Cortex of kidney (tissue), 1 donor: ENCODE measurements at places on chromosomes 3 and 15.

- DNase-seq, result no peak
These were observed 304.2 kb upstream of the CTNNB1 start for GRCh38 chr3:40895109-40895508.

GRCh38 chr3:156608601-156609514, 53.9 kb upstream of the SSR3 start:
- no peak for DNase-seq

DNA sequence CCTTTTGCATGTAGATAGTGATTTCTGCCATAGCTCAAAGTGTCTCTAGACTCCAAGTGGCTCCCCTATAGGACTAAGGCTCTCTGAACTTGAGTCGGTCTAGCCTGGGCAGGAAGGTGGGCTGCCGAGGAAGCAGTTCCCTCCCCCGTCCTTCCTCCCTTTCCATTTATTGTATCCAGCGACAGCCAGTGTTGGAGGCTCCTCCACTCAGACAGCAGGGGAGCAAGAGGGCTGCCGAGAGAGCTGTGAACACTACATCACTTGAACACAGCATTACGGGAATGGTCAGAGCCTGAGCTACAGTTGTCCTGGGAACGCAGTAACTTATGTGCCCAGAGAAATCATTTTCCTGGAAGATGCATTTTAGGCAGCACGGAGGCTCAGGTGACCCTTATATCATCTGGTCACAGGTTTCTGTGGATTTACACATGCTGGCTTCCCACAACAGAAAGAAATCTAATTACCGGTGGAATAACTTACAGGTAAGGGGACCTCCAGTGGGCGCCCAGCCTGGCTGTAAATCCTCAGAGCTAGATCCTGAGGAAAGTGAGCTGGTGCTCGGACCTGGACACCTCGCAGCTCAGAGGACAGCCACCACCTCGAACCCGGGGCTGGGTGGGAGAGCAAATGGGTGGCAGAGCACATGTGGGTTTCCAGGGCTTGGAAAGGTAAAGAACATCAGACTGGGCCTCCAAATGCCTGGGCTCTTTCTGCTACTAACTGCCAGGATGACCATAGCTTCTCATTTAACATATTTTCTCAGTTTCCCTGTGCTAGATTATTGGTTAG, 197.1 kb downstream of the UACA start:
- DNase-seq, result no peak

GRCh38 chr15:35545824-35546510, at the start of gene DPH6:
Gene DPH6 (minus strand): TSS chr15:35546165. CDS start chr15:35546141, 24 bp downstream.
- DNase-seq, result no peak

GRCh38 chr3:150765949-150766720, 3.2 kb upstream of the SIAH2 start:
- DNase-seq, result no peak

DNA sequence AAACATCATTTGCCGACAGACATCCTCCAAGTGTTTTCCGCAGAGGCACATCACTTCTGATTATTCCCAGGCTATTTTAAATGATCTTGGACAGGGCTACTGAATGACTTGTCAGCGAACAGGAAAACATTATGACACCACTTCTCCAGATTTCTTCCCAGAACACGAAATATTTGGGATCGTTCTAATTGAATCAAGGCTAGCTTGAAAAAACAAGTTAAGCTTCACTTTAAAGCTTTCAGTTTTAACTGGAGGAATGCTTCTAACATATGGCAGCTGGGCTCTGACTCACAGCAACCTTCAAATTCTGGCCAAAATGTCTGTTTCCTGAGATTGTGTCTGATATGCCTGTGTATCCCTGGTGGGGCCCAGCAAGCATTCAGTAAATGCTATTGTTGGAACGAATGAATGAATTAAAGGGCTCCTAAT, 127.0 kb upstream of the ICE2 start:
- no peak for DNase-seq
